ENCODE measurements at places on chromosomes 13 and 19.

DNA sequence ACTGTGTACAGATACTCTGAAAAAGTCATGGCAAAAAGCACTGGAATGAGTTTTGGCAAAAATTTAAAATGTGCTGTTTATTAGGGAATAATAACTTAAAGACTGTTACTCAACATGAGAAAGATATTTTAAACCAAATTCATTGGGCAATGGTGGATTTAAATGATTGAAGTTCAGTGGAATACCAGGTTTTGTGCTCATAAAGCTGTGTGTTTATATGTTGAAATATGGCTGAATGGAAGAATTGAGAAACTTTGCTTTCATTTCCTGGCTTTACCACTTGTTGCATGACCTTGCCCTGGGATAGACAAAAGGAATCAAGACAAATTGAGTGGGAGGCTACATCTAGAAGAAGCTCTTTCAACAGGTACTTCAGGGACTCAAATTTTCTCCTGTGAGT, 246.4 kb downstream of the GPC5 start:
- no peak for DNase-seq

DNA sequence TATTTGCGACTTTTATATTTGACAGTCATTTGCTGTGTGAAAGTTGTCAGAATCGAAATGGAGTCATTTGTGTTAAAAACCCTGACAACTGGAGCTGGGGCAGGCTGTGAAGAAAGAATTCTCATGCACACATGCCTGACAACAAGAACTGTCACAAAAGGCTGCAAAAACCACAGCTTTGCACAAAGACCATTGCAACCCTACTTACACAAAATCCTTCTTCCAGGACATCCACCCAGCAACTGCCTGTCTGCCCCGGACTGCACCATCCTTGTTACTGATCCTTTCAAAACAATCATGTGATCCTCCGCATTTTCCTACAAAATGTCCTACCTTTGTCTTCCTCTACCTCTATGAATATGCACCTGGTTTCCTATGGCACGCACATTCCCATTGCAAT, 66.8 kb upstream of the IRS2 start:
- no peak for DNase-seq

- DNase-seq = no peak
These were observed 11.6 kb downstream of the VSIG10L start for GRCh38 chr19:51330366-51330765.

DNA sequence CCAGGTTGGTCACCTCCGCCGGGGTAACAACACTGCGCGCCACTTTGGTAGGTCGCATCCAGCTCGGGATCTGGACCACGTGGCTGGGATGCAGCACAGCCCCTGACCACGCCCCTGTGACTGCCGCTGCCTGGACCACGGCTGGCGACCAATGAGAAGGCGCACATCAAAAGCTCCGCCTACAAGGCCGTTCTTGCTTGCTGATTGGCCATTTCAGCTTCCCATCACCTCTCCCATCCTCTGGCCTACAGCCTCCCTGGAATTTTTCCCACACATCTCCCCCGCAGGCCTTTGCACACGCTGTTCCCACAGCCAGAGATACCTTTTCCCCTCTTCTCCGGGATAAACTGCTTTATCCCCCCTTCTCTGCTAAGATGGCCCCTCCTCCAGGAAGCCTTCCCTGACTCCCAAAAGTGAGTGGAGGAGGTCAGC, 12.5 kb upstream of the MAP1S start:
- peak; percentile 30 for DNase-seq

DNA sequence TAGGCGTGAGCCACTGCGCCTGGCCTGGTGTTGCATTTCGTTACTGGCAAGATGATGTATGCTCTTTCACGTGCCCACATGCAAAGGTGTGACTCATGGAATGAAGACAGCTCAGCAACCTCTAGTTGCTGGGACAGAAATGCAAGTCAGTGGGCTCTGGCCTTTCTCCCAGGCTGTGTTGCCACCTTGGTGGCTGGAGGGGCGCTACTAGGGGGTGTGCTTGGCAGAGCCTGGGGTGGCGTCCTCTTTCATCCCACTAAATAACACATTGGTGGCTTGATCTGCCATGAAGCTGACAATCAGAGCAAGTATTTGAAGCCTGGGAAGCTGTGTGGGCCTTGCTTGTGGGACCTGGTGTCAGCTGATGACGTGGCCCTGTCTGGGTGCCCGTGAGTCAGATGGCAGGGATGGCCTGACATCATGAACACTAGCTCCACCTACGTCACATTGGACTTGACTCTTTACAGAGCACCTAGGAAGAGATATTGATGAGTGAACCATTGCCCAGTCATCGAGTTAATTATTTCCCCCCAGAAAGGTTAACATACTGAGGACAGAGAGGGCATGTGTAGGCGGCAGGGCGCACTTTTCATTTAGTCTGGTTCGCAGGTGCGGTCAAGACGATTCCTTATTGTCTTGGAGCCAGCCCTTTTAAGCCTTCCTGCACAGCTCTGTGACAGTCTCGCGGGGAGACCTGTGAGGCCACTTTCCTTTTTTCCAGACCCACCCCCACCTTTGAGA, 154.2 kb downstream of the TM9SF2 start:
- DNase-seq = no peak

DNA sequence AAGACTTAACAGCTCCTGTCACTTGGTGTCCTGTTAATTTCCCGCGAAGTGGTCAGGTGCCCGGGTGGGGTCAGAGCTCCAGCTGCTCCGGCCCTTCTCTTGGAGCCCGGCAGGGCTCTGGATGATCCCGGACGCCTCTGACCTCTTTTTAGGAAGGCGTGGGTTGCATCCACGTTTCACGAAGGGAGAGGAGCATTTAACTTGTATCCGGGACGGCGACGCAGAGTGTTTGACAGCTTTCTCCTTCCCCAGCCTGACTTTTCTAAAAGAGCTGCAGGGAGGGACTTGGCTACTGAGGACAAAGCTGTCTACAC, 656 bp downstream of the ZNF155 start:
- DNase-seq = no peak

DNA sequence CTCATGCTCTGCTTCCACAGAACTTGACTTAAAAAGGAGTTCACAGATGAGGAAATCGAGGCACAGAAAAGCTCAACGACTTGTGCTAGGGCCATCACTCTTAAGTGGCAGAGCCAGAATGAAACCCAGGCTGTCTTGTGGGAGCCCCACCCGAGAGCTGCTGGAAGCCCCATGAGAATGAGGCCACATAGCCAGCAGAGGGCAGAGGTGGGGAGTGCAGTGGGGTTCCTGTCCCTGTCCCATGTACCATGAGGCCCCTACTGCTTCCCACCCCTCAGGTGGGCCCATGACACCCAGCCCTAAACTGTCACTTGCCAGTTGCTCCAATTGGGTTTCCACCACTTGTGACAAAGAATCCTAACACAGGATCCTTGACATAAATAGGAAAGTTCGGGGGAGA, 175.9 kb downstream of the IRS2 start:
- peak; percentile 2 for DNase-seq

DNA sequence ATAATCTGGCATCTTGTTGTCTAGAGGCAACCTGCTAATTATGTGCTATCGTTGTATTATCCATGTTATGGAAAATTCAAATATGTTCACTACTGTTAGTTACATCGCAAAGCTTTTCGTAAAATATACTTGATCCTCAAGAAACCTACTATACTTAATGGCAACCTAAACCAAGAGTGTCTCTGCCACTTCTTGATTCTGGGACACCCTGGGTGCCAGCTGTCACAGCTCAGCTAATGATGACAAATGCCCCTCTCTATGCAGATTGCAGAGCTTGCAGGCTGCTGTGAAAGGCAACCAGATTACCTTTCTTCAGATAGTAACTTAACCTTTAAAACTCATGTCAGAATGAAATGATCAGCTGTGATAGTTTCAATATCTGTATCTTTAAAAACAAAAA, 8.9 kb upstream of the MAB21L1 start:
- DNase-seq = no peak

- DNase-seq = no peak
These were observed 8.2 kb downstream of the LONP1 start for GRCh38 chr19:5711713-5712161.

DNA sequence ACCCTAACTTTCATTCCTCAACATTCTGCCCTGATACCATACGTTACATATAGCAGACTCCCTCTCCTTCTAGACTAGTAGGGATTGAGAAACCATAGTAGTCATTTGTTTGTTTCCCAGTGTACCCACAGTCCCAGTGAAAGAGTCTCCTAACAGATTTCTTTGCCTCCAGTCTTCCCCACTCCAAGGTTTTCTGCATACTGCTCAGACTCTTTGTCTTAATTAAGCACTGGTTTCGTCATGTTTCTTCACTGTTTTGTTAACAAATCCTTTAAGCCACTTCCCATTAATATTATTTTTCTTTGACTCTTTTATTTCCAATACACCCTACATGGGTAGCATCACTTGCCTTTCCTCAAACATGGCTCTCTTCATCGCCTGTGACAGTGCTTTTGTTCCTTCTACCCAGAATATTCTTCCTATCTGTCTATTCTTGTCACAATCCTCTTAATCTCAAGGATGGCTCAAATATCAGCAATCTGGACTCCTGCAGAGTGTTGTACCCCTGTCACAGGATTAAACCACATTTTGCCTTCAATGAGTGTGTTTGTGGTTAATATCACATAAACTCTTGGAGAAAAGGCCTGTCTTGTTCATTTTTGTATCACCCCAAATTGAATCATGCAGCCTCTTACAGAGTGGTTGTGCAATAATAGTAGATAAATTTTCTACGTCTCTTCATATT, 92.7 kb upstream of the KLF12 start:
- DNase-seq = no peak

GRCh38 chr13:80040981-80041317, 300.0 kb downstream of the SPRY2 start:
- no peak for DNase-seq

DNA sequence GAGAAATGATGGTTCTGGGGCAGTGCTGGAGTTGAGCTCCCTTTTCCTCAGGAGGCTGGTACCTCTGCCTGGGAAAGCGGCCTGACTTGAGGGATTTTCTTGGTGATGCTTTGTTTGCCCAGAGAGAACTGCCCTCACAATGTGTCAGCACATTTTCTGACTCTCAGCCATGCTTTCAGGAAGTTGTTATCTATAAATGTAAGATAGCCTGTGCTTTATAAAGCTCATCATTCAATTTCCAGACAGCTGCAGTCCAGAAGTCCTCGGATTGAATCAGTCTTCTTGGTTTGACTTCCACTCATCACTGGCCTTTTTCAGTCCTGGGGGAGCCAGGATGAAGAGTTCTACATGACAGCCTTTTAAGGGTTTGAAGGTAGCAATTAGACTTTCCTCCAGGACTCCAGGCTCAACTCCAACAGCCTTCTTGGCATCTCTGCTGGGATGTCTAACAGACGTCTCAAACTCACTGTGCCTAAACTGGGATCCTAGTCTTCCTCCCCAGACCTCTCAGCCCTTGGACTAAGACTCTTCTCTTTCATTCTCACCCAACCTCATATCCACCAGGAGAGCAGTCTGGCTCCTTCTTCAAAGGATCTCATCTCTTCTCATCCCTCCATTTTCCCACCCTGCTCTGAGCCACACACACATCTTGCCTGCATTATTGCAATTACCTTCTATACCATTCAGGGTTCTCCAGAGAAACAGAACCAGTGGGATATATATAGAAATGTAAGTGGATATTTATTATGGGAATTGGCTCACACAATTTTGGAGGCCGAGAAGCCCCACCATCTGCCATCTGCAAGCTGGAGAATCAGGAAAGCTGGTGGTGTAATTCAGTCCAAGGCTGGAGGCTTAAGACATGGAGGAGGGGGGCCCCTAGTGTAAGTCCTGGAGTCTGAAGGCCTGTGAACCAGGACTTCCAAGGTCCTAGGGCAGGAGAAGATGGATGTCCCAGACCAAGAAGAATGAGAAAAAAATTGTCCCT, 13.1 kb downstream of the ERICH6B start:
- DNase-seq = no peak

GRCh38 chr19:18002347-18002850, 5.6 kb upstream of the ARRDC2 start:
- DNase-seq = no peak

DNA sequence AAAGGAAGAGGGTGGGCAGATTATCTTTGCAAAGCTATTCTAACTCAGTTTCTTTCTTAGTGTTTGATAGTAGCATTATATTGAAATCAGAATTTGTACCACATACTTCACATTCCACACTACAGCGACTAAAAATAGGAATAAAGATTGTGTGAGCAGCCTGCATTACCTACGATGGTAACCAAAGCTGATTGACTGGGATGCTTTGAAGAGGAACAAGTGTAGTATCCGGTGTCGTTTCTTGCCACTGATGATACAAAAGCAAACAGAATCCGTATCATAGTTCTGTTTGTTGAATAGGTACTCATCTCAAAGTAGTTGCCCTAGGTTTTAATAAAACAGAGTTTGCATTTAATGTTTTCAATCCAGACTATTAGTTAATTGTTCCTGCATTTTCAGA, 51.2 kb downstream of the FLT3 start:
- DNase-seq = no peak
